ENCODE measurements at places on chromosomes 6 and 20.

GRCh38 chr6:4169028-4169789, 33.8 kb upstream of the ECI2 start:
- no peak for DNase-seq

DNA sequence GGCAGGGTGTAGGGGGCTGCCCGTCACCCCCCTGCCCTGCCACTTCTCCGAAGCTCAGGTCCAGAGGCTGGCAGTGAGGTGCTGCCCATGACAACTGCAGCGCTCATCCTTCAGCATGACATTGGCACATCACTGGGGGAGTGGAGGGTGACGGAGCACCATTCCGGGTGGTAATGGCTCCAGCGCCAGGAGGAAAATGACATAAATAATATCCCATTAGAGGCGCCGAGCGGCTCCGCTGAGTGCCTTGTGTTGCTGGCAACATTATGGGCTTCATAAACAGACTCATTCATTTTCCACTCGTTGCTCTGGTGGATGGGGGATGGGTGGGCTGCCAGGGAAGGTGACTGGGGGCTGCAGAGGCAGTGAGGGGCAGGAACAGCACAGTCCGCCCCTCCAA, 56.9 kb upstream of the CTNNBL1 start:
- no peak for DNase-seq

- no peak for DNase-seq
Observed at GRCh38 chr20:20970841-20971240, 135.3 kb downstream of the LINC00237 start.

DNA sequence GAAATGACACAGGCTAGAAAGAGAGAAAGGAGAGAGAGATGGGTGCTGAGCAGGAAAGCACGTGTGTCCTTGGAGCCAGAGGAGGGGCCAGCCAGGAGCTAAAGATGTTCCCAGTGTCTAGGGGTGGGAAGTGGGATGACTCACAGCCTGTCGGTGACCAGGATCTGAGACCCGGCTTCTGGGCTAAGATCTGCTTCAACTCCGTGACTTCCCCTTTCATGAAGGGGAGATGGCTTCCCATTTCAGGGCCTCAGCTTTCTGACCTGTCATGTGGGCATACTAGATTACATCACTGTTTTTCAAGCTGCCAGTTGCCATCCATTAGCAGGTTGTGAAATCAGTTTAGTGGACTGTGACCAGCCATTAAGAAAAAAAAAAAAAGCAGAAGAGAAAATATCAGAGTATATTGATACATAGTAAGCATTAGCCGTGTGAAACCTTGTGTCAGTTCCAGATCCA, 5.4 kb downstream of the TGM3 start:
- no peak for DNase-seq

DNA sequence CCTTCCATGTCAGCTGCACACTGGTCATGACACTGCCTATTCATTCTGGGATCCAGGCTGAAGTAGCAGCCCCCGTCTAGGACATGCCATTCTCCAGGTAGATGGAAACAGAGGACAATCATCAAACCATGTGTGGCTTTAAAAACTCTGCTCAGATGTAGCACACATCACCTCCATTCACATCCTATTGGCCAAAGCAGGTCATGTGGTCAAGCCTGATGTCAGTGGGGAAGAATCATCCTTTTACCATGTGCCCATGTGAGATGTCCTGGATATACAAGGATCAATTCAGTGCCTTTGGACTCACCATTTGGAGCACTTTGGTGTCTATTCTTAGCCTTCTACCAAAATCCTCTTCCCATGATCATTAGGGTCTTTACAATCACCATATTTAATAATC, 99.5 kb downstream of the CDC5L start:
- no peak for DNase-seq

DNA sequence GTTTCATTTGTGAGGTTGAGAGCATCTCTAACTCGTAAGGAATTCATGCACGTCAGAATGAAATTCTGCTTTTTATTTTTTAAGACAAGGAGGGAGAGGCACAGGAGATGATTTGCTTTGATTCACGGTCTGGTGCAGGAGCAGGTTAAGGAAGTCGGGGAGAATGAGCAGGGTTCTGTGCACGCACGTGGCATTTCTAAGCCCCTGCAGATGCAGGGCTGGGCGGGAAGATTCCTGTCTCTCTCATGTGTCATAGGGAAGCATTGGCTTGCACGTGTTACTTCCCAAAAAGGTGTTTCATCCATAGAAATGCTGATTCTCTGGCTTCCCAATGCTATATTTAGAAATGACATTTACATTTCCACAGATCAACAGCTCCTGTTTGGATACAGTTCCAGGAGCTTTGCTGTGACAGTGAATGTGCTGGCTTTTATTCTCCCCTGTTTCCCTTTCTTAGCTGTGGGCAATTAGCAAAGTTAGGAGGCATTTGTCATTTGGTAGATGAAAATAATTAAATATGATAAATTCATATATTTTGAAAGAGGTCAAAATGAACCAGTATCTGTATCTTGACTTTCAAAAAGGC, 119.7 kb upstream of the ZFP64 start:
- DNase-seq = no peak

GRCh38 chr6:85660181-85660611, 17.5 kb upstream of the SYNCRIP start:
- DNase-seq = peak; percentile 40

- DNase-seq = no peak
Observed at GRCh38 chr20:17304774-17305173, 77.9 kb downstream of the PCSK2 start.

DNA sequence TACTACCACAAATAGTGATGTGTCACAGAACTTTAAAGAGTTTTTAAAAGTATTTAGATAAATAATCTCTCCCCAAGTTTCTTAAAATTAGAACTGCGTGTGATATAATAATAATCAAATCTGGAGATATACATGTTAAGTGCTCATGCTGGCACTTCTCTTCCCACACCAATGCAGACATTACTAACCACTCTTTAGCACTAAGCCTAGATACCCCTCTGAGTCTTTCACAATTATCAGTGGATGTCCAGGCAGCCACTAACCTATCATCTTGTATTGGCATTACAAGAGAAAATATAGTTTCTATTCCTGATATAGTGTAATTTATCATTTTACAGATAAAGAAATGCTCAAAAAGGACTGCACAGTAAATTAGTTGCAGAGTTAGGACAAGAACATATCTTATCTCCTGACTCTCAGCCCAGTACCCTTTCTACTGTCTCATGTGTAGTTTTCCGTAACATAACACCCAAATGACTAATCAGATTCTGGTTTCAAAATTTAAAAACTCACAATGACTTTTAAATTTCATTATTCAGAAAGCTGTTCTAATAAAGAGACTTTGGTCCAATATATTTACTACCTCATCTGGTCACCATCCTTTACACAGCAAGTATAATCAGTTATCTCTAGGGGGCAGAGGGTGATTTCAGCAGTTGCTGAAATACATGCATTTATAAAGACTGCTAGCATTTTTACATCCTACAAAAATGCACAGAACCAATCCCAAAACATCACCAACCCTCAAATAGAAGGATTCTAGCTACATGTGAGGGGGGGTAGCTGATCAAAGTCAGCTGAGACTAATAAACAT, 215.5 kb upstream of the MCHR2 start:
- no peak for DNase-seq

DNA sequence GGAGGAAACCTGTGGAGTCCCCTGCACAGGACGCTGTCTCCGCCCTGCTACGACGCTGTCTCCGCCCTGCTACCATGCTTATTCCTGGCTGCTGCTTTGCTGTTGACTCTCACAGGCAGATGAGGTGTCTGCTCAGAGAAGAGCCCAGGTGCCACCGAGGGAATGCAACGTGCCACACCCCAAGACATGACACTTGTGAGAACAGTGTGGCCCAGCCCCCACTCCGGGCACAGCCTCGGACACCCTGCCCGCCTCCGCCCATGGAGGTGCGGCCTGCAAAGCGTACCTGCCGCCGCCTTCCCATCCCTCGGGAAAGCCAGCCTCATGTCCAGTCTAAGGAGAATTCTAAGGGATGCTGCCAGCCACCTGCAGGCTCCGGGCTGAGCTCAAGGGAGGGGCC, 15.6 kb upstream of the MRGBP start:
- no peak for DNase-seq

- no peak for DNase-seq
Observed at GRCh38 chr6:3072798-3073197, 4.5 kb downstream of the RIPK1 start.

DNA sequence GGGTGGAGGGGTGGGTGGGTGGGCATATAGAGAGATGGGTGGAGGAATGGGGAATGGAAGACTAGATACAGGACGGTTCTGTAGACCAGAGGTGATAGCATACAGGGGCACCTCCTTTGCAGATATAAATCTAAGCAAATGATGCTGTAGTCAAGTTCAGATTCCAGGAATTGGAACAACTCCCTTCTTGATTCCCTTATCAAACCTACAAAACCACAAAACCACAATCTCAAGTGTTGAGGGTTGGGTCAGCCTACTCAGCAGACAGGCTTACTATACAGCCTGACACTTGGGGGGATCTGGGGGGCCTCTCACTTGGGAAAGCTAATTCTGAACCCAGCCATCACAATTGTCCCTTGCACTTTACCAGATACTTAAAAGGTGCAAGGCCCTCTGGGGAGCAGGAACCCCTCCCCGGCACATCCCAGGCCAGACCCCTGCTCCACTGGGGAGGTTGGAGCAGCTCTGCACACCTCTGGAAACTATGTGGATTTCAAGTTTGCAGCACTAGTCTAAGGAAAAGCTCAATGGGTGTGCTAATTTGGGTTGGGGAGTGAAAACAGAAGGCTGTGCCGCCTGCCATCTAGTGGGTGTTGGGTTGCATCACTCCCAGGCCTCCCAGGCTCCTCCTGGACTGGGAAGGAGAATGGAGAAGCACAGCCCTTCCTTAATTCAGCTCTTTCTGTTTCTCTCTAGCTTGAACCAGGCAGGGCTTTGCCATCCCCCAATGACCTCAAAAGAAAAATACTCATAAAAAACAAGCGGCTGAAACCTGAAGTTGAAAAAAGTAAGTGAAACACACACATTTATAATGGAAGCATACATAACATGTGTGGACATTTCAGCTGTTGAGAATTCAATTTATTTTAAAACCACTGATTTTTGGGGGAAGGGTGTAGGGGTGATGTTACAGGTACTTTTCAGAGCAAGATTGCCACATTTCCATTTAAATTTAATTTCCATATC, 121.2 kb upstream of the LAMP5 start:
- DNase-seq = peak; percentile 43

GRCh38 chr6:57072108-57072507, 17.9 kb upstream of the ZNF451 start:
- DNase-seq = no peak

- no peak for DNase-seq
Observed at GRCh38 chr6:134352786-134353480, 35.0 kb upstream of the SGK1 start.

- DNase-seq = peak; percentile 38
Observed at GRCh38 chr6:132190097-132190814, 211.0 kb downstream of the MOXD1 start.

DNA sequence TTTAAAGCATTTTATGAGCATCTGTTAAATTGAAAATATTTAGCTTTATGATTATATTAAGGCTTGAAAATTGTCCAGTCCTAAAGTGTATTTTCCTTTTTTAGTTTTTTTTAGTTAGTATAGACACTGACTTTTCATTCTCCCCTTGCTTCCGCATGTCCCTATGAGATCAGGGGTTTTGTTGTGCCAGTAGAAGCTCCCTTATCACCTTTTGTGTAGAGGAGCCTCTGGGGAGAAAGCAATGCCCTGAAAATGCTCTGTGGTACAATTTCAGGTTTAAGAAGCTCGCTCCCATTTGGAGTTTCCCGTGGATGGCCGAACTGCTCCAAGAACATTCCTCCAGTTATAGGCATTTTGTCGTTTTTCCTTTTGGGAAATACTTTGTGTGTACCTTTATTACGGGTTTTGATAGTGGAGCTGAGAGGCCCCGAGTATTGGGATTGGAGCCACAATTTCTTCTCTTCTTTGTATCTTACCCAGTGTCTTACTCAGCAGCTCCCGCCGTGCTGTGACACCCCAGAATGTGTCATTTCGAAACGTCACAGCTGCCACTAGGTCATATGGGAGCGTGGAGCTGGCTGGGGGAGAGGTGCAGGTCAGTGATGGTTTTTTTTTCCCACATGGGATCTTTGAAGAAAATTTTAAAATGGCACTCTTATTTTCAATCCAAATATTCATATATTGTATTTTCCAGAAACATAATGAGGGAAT, 49.9 kb downstream of the RPRD1B start:
- DNase-seq = no peak

Measured in SW 1271 (cell line).